ENCODE measurements at places on chromosomes 11 and 22.

- DNase-seq, result no peak
These were observed 3.2 kb upstream of the BDNF start for GRCh38 chr11:27703481-27703880.

GRCh38 chr22:48575618-48576332, 1251.9 kb downstream of the BRD1 start:
- DNase-seq, result no peak

DNA sequence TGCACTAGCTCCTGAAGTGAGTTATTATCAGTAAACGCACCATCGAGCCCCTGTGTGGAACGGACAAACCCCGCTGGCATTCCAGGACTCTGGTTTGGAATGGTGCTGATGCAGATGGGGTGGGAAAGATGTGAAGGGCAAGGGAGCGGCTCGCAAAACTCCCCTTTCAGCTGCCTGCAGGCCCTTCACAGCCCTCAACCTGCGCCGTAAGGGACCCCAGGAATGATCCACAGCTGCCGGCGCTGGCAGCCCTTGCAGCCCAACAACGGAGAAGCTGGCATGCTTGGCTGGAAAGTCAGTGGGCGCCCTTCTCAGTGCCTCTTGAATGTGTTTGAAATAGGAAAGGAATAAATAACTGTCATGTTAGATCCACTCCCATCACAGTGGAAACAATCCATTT, 1445.5 kb downstream of the BRD1 start:
- no peak for DNase-seq

DNA sequence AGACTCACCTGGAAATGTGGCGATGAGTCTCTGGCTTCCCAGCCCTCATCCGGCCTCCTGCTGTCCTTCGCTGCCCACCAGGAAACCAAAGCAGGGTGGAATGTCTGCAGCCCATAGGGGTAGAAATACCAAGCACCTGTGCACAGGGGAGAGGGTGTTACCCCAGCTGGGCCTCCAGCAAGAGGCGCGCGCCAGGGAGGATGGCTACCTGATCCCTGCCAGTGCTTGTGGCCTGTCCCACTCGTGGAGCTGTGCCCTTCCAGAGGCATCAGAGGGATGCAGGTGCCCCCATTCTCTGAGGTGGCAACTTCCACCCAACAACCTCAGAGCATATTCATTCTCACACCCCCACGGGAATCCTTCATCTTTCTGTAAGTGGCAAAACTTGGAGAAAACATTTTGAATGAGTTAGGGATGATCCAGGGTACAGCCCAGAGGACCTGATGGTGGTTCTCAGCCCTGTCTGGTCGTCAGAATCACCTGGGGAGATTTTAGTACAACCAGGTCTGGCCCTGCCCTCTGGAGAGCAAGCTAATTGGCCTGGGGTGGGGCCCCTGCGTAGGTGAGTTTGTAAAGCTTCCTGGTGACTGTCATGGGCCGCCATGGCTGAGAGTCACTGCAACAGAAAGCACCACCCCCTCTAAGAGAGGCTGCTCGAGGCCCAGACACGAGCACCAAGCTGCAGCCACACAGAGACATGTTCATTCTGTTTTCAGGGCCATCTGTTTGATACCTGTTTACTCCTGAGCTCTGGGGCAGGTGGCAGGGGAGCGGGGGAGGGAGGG, 9.9 kb downstream of the SUN2 start:
- DNase-seq, result no peak

DNA sequence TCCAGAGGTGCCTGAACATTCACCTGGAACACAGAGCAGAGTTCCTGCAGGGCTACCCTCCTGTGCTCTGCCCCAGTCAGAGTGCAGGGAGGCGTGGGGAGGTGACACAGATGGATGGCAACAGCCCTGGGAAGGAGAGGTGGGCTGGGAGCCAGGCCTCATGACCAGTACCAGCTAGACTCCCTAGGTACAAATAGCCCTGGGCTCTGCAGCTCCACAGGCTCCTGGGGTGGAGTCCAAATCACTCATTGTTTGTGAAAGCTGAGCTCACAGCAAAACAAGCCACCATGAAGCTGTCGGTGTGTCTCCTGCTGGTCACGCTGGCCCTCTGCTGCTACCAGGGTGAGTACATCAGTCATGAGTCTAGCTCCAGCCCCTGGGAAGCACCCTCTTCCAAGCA, at the start of gene SCGB1D2:
Gene SCGB1D2, plus strand, starts transcription at position 219 of the 400 bp plus-strand sequence. Its CDS starts 69 bp downstream, at position 288.
- DNase-seq, result no peak

DNA sequence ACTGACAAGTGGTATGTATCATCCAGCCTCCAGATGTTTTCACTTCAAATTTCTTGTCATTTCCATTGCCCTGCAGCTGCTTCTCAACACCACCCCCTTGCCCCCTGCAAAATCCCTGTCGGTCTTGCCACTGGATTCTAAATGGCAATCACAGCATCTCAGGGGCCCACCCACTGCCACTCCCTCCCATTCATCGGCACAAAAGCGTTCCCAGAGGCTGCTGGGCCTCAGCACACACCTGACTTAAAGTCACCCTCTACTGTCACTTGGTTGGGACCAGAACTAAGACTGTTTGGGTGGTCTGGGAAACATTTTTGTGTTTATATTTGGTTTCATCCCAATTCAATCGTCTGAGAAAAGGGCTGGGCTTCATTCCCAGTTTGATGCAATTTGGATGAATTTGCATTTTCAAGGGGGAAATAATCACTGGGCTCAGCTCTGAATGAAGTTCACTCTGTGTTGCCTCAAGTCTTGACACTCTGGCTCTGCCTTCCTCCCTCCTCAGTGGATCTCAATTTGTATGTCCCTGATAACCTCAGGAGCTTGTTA, 27.1 kb downstream of the SYT13 start:
- DNase-seq, result no peak

DNA sequence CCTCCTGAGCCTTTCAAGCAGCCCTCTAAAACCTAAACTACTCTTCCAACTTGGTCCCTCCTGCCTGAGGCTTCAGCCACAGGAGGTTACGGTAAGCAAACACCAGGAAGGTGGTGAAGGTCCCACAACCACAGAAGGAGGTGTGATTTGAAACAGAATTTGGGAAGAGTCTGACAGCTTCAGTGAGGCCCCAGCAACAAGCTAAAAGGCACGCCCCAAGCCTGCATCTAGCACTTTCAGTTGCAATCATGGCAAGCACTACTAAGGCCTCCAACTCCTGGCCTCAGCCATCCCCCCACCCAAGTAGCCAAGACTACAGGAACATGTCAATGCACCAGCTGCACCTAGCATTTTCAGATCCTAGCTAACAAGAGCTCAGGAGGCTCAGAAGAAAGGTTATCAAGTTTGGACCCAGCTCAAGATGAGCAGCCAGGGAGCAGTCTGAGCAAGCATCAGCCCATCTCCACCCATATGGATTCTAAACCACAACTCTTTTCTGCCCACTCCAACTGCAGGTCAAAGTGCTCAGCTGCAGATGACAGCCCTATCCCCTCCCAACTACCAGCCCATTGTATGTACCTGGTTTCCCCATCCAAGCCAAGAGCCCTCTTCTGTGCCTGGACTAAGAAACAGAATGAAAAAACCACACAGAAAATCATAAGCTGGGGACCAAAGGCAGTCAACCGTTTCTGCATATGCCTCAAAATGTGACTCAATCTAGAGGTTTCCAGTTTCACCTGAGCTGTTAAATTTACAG, 10.4 kb upstream of the AHNAK start:
- DNase-seq, result no peak

Measured in NCI-H1436 treated with DMSO at 0.1 percent for 48 hours (cell line).